ENCODE measurements at places on chromosomes 13 and 19. TPM values are rescaled to one million over a fixed set of nuclear protein-coding genes. Genes with fewer than 3 reads are reported as not detected.

DNA sequence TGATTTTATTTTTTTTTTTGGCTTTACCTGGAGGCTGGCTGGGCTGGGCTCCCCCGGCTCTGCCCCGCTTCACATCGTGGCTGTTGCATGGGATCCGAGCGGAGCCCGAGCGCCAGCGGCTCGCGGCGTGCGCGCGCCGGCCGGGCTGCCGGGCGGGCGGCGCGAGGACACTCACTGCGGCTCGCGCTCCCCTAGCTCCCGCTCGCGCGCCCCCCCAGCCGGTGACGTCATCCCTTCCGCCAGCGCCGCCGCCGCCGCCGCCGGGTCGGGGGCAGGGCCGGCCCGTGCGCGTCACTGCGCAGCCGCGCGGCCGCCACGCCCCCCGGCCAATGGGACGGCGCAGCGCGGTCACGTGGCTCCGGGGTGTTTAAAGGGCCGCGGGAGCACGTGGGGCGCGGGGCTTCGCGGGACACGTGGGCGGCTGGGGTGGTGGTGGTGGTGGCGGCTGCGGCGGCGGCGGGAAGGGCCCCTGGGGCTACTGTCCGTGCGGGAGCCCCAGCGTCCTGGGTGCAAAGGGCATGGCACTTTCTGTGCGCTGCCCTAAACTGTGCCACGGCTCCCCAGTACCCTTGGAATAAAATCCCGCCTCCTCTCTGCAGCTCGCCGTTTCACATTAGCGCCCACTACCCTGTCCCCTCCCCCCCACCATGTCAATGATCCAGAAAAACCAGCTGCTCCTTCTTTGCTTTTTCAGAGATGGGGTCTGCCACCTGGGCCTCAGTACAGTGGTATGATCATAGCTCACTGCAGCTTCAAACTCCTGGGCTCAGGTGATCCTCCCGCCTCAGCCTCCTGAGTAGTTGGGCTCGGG, at the start of gene PTPRS:
Gene PTPRS, minus strand, starts transcription at position 176 of the 811 bp plus-strand sequence. CDS start 54,672 bp downstream, outside the sequence.
- peak; percentile 79 for DNase-seq

DNA sequence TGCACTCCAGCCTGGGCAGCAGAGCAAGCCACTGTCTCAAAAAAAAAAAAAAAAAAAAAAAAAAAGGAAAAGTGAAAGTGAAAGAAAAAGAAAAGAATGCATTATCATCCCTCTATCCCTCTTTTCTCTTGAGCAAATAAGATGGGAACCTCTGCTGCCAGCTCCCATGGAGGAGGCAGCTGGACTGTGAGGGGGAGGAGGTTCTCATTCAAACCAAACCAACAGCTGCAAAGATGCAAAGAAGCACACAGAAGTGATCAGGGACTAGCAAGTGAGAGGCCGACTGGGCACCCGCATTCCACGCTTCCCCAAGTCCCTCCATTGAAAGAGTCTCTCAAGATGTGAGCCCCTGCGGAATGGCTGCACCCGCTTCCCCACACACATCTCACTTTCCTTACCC, 63.5 kb downstream of the TSHZ3 start:
- DNase-seq, result no peak

- DNase-seq, result no peak
Observed at GRCh38 chr19:49173198-49173597, 15.6 kb downstream of the TRPM4 start.

GRCh38 chr13:21619633-21620220, 15.8 kb upstream of the MICU2 start:
- DNase-seq, result no peak

DNA sequence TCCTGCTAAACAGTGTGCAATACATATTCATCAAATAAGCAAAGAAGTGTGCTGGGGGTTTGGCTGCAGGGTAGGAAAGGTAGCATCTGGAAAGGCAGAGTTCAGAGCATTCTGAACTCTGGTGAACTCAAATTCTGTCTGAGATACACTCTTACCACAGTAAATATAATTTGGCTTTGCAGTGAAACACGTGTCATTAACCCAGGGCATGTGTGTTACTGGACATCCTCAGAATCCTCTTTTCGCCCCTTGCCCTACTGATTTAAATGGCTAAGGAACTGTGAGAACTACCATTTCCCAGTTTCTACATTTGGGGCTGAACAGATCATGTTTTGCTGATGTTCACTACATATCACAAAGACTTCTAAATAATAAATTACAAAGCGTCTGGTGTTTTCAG, 562.8 kb upstream of the SGCG start:
- no peak for DNase-seq

DNA sequence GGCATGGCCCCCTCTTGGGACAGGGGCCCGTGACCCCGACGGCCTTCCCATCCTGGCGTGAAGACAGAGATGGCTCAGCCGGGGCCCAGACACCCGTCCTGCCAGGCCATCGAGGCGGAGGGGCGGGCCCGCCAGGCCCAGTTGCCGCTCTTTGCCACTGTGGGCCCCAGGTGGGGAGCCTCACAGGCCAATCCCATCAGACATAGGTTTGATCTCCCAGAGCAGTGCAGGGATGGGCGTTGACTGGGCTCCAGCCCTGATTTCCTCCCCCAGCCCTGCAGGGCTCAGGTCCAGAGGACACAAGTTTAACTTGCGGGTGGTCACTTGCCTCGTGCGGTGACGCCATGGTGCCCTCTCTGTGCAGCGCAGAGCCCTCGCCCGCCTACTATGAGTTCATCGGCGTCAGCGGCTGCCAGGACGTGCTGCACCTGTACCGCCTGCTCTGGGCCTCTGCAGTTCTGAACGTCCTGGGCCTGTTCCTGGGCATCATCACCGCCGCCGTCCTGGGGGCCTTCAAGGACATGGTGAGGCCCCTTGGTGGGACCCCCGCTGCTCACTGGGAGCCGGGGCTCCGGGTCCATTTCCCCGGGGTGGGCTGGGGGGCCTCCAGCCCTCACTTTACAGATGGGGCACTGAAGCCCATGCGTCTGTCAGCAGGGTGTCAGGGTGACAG, 42.4 kb downstream of the TMEM255B start:
- DNase-seq, result no peak

- no peak for DNase-seq
Observed at GRCh38 chr19:18140473-18140872, 12.5 kb upstream of the PIK3R2 start.

DNA sequence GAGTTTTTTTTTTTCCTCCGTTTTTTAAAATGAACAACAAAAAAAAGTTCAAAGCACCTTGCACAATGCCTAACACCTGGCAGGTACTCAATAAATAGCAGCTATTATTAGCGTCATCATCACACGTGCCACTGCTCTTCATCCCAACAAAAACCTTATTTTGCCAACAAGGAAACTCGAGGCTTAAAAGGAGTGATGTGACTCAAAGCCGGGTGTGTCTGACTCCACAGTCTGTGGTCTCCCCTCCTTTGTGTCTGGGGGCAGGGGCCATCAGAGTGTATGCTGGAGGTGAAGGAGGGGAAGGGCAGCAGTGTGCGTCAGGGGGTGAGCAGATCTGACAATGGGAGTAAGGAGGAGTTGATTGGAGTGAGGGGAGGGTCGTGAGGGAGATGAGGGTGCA, 34.1 kb upstream of the POU2F2 start:
- DNase-seq, result no peak

DNA sequence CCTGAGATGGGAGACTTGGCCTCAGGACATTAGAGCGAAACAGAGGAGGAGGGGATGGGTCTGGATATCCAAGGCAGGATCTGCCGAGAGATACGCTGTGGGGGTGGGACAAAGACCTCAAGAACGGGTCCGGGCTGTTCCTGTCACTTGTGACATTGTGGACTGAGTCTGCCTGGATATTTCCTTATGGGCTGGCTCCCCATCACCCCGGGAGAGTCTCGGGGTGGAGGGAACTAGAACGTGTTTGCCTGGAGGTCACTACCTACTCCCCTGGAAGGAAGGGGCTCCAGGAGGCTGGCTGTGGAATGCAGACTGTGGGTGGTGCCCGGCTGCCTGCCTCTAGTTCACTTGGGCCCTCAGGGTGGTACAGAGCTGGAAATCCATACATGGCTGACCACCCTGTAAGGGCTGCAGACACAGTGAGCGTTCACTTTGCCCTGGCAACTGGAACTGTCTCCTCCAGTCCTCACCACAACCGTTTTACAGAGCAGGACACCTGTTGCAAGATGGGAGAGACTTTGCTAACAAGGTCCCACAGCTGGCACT, 26.4 kb downstream of the DNM2 start:
- DNase-seq, result no peak

DNA sequence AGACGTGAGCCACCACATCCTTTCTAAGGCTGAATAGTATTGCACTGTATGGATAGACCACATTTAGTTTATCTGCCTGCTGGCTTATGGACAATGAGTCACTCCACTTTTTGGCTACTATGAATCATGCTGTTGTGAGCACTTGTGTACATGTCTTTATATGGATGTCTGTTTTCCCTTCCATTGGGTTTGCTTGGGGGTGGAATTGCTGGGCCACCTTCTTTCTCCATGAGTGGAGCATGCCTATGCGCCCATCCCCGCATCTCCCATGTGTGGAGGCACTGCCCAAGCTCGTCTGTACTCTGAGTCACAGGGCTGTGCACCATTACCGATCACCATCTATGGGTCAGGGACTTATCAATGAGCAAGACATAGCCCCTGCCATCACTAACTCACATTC, 127.2 kb upstream of the GJB6 start:
- no peak for DNase-seq

DNA sequence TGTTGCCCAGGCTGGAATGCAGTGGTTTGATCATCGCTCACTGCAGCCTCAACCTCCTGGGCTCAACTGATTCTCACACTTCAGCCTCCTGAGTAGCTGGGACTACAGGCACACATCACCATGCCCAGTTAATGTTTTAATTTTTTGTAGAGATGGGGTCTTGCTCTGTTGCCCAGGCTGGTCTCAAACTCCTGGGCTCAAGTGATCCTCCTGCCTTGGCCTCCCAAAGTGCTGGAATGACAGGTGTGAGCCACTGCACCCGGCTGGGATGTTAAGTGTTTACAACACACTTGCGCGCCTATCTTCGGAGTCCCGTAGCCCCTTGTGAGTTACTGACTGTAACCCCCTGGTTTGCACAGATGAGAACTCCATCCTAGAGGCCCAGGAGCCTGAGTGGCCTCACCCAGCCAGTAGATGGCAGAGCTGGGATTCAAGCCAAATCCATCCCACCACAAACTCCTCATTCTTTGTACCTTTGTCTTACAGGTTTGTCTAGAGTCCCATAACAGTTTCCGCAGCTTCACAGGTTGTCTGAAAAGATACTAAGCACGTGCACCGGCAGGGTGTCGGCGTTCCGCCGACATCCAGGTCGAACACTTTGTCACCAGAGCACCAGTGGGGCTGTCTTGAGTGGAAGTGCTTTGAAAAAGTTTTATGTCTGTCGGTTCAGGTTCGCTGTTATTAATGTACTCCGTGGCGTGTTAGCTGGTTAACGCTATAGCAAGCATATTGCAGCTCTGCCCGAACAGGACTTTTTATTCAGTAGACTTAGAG, 14.7 kb downstream of the MAG start:
- no peak for DNase-seq

GRCh38 chr19:35202722-35203688, 25.5 kb downstream of the FAM187B start:
- DNase-seq, result no peak

GRCh38 chr19:48611872-48612271, 3.0 kb downstream of the FAM83E start:
- DNase-seq, result no peak

GRCh38 chr19:32824916-32825608, 44.5 kb downstream of the SLC7A9 start:
- no peak for DNase-seq

- no peak for DNase-seq
Observed at GRCh38 chr13:97199451-97199850, 22.7 kb upstream of the MBNL2 start.

DNA sequence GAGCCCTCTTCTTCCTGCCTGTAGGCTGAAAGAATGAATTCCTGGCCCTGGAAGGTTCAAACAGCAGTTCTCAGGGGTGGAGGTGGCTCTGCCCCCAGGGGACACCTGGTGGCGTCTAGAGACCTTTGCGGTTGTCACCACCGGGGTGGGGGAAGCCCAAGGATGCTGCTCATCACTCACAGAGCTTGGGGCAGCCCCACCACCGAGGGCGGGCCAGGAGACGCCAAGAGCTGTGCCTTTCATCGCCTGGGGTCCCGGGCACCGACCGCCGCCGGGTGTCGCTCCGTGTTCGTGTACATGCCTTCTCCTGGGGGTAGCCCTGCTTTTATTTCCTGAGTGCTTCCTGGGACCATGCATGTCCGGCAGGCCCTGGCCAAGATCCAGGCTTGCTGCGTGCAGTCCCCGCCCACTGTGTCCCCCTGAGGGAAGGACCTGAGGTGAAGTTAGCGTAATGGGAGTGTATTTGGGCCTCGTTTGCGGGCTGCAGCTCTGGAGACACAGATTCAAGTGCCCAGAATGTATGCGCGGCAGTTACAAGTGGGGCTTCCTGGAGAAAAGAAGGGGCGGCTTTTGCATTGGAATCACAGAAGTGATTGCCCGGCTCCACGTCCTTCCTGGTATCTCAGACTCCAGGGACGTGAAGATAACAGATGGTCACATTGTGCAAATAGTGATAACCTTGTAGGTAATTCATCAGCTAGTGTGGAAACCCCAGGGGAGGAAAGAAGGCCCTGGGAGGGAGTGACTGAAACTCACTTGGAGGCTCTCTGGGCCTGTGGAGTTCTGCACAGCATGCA, 7.8 kb downstream of the DOT1L start:
- no peak for DNase-seq

- no peak for DNase-seq
Observed at GRCh38 chr13:26601669-26602068, 44.2 kb downstream of the WASF3 start.

DNA sequence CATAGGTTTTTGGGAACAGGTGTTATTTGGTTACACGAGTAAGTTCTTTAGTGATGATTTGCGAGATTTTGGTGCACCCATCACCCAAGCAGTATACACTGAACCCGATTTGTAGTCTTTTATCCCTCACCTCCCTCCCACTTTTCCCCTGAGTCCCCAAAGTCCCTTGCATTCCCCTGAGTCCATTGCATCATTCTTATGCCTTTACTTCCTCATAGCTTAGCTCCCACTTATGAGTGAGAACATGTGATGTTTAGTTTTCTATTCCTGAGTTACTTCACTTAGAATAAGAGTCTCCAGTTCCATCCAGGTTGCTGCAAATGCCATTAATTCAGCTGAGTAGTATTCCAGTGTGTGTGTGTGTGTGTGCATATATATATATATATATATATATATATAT, 97.2 kb upstream of the EDNRB start:
- DNase-seq, result no peak

Gene LRRC4B
- total RNA-seq, result 75.8 TPM

Gene CCNA1
- total RNA-seq, result 6.6 TPM

Gene KCNN1
- total RNA-seq, result 30.1 TPM

Gene GRK1
- not detected for total RNA-seq

Gene P2RY11
- 3.9 TPM for total RNA-seq

Gene PGLYRP1
- total RNA-seq, result not detected

Gene STARD13
- 12.3 TPM for total RNA-seq

Gene FFAR2
- total RNA-seq, result 0.16 TPM

Gene CADM4
- total RNA-seq, result 98.4 TPM
